ENCODE measurements at places on chromosomes 1 and 21.

GRCh38 chr1:209427277-209427676, 156.2 kb upstream of the CAMK1G start:
- DNase-seq: no peak

DNA sequence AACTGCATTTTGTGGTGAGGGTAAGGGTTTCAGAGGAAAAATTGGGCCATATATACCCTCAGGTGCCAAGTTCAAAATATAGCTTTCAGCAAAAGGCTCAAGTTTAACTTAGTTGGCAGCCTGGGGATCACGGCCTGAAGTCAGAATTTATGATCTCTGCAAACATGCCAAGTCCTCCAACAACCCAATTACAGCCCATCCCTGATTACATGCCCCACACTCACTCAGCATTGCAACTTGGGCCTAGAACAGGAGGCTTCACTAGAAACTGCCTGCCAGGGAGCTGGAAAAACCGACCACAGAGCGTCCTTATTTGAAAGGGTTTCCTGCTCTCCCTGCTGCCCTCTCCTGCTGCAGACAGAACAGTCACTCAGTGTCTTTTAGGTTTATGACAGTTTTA, 12.4 kb downstream of the FYB2 start:
- DNase-seq: peak; percentile 18

DNA sequence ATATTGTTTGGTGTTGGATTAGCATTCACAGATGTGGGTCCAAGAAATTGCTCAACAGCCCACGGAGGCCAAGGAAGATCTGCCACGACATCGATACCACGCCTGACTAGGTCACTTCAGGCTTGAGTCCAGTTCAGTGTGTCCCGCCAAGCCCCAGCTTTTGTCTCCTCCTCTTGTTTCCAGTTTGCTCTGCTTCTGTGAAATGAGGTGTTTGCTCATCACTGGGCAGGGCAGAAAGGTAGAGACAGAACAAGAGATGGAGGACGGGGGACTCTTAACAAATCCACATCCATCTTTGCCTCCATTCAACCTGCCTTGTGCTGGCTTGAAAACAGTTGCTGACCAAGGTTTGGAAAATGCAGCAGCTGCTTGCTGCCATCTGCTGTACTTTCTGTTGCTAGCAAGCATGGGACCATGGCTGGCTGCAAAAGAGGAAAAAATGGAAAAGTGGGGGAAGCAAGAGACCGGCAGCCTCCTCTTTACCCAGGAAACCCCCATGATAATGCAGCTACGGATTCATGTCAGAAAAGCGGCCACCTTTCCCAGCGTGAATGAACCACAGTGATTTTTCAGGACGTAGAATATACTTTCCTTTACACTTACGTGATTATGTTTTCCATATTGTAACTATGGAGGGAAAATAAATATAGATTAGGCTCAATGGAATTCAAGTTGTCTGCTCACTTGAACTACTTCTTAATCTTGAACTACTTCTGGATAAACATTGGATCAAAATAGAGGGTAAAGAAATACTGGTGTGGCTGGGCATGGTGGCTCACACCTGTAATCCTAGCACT, 80.2 kb upstream of the GREM2 start:
- peak; percentile 54 for DNase-seq

- DNase-seq: no peak
These were observed 27.6 kb downstream of the COQ8A start for GRCh38 chr1:226967665-226968064.

DNA sequence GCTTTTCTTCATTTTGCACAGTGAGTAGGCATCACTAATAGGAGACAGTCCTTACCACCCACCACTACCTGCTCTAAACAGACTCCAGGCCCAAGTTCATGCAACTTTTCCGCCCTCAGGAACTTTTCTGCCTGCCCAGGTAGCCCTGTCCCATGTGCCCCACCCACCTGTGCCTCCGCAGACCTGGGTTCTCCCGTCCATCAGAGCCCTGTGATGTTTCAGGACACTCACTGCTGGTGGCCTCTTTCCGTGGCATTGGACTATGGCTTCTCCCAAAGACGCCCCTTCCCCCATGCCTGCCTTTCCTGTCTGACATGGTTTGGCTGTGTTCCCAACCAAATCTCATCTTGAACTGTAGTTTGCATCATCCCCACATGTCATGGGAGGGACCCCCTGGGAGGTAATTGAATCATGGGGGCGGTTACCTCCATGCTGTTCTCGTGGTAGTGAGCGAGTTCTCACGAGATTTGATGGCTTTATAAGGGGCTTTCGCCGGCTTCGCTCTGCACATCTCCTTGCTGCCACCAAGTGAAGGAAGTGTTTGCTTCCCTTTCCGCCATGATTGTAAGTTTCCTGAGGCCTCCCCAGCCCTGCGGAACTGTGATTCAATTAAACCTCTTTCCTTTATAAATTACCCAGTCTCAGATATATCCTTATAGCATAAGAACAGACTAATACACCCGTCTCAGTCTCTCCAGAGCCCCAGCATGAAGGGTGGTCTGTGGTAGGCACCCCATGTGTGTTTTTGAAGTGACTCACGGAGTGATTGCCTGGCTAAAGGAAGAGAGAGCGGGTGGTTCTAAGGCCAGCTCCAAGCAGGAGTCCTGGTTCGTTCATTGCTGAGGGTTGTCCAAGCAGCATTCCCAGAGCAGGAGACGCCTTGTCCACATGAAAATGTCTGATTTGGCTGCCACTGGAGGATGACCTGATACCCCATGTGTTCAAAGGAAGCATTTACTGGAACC, 86.0 kb upstream of the ZBTB40 start:
- no peak for DNase-seq

DNA sequence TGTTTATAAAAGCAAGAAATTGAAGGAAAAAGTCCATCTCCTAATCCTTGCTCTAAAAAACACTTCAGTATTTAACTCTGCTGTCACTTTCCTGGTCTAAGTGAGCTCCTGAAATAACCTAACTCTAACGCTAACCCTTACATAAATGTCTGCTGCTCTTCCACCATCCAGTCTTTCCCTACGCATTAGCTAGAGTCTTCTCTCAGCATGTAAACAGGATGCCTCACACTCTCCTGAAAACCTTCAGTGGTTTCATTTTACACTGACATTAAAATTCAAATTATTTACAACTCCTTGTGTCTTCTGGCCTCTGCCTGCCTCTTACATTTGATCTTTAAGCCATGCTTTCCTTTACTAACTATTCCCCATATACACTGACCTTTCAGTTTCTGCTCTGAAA, 697.6 kb upstream of the CXADR start:
- no peak for DNase-seq

GRCh38 chr1:76203127-76203526, 128.6 kb downstream of the ST6GALNAC3 start:
- DNase-seq: no peak

- DNase-seq: no peak
These were observed 277.5 kb upstream of the ADAMTS5 start for GRCh38 chr21:27244352-27244751.

Data from kidney (tissue), 22 donors.